IPS DF 6.9 (cell line): ENCODE measurements at places on chromosomes 3 and 15.

GRCh38 chr3:29481969-29482767, 201.3 kb downstream of the RBMS3 start:
- H3K27me3 ChIP-seq, result no peaks in the 10 kb centered on the region
- no peak for DNase-seq
- no peaks in the 10 kb centered on the region for H3K4me1 ChIP-seq

DNA sequence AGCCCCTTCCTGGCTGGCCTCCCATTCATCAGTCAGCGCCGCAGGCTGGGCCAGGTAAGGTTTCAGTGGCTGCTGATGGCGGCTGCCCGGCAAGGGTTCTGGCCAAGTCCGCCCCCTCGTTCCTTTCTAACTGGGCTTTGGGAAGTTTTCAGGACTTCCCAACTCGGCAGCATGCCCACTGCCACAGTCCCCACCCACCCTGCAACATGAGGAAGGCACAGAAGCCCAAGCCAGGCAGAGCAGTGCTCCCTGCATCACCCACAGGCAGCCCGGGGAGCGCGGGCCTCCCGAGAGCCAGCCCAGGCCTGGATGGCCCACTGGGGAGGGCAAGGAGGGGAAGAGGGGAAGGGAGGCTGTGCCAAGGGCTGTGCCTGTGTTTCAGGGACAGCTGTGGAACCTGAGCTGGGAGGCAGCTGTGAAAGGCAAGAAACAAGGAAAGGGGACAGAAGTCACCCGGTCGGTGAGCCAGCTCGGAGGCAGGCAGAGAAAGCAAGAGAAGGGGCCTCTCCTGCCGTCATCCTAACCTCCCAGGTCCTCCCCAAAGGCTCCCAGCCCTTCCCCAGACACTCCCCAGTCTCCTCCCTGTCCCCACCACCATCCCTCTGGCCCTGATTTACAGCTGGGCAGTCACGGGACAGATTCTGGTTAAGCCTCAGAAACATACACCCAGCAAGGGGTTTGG, 73.9 kb downstream of the CPN2 start:
- H3K27ac ChIP-seq, result no peak overlapping the region
- H3K27me3 ChIP-seq, result no peaks in the 10 kb centered on the region
- peaks cover 4% of the 10 kb centered on the region for H3K4me1 ChIP-seq
- DNase-seq, result no peak

GRCh38 chr3:141735770-141736465, 2.2 kb upstream of the RNF7 start:
- H3K4me3 ChIP-seq, result no peak overlapping the region
- no peak for DNase-seq
- H3K27ac ChIP-seq, result no peak overlapping the region
- H3K4me1 ChIP-seq, result 0 out of 2 replicates have a peak, but pooled peaks cover 1% of the 10 kb centered on the region

DNA sequence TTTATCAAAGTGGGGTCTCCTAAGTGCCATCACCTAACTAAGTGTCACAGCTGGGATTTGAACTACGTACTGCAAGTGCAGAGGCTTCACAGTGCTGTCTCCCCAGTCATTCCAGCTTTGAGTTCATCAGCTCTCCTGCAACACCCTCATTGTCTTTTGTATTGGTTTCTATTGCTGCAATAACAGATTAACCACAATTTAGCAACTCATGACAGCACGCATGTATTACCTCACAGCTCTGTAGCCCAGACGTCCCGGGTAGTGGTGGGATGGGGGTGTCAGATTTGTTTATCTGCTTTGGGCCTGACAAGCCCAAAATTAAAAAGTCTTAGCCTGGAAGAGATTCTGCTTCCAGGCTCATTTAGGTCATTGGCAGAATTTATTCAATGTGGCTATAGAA, 220.5 kb upstream of the LRRN1 start:
- no peak overlapping the region for H3K27ac ChIP-seq
- H3K4me3 ChIP-seq, result no peak overlapping the region
- no peaks in the 10 kb centered on the region for H3K36me3 ChIP-seq
- no peak for DNase-seq

- no peak for DNase-seq
- H3K27me3 ChIP-seq, result no peaks in the 10 kb centered on the region
- no peaks in the 10 kb centered on the region for H3K36me3 ChIP-seq
- peaks cover 1% of the 10 kb centered on the region for H3K4me1 ChIP-seq
- H3K4me3 ChIP-seq, result no peak overlapping the region
Observed at GRCh38 chr3:40800343-40800742, 275.6 kb downstream of the ZNF621 start.

- H3K4me3 ChIP-seq, result no peak overlapping the region
- no peaks in the 10 kb centered on the region for H3K4me1 ChIP-seq
- H3K36me3 ChIP-seq, result no peaks in the 10 kb centered on the region
- no peak for DNase-seq
- no peaks in the 10 kb centered on the region for H3K27me3 ChIP-seq
Observed at GRCh38 chr3:122350814-122351418, 25.9 kb downstream of the CSTA start.

DNA sequence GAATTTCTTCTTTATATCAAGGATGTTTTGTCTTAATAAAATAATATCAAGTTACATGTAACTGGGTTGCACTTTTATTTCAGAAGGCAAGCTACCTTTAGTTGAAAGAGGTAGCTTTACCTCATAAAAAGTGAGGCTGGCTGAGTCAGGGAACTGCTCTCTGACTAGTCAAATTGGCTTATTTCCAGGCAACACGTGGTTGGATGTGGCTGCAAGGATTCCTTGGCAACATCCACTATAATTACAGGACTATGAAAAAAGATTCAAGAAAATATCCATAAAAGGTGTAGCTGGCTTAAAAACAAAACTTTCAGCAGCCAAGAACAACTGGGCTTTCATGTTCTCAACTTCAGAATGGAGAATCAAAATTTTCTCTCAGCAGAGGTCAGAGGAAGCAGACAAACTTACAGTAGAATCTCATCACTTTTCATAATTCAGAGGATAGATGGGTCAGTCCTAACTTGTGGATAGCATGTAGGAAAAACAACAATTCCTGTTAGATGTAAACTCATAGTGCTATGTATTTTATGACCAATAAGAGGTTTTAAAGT, 779.1 kb downstream of the MECOM start:
- no peak for DNase-seq
- H3K4me1 ChIP-seq, result no peaks in the 10 kb centered on the region
- no peaks in the 10 kb centered on the region for H3K27me3 ChIP-seq

GRCh38 chr3:158685159-158685558, 12.7 kb upstream of the LXN start:
- H3K36me3 ChIP-seq, result no peaks in the 10 kb centered on the region
- H3K27me3 ChIP-seq, result no peaks in the 10 kb centered on the region
- no peak overlapping the region for H3K4me3 ChIP-seq
- H3K27ac ChIP-seq, result no peak overlapping the region
- DNase-seq, result no peak
- H3K4me1 ChIP-seq, result no peaks in the 10 kb centered on the region

- no peaks in the 10 kb centered on the region for H3K27me3 ChIP-seq
- H3K27ac ChIP-seq, result no peak overlapping the region
- no peak for DNase-seq
- H3K36me3 ChIP-seq, result no peaks in the 10 kb centered on the region
- no peaks in the 10 kb centered on the region for H3K4me1 ChIP-seq
- no peak overlapping the region for H3K4me3 ChIP-seq
Observed at GRCh38 chr3:188437926-188438325, 284.0 kb downstream of the LPP start.
